ENCODE measurements at places on chromosomes 4 and X. TPM values are rescaled to one million over a fixed set of nuclear protein-coding genes. Genes with fewer than 3 reads are reported as not detected.

- DNase-seq, result peak; percentile 3
These were observed 97.0 kb upstream of the LNX1 start for GRCh38 chr4:53688186-53688790.

GRCh38 chrX:40003428-40004245, 94.1 kb downstream of the BCOR start:
- peak; percentile 24 for DNase-seq

The CFP gene
- 0.19 TPM for polyA plus RNA-seq

- DNase-seq, result no peak
These were observed 2.6 kb upstream of the EREG start for GRCh38 chr4:74362347-74362746.

GRCh38 chrX:21469071-21469470, 94.9 kb downstream of the CNKSR2 start:
- DNase-seq, result no peak

The TASL gene
- polyA plus RNA-seq, result not detected

GRCh38 chr4:148790246-148790645, 348.0 kb upstream of the NR3C2 start:
- DNase-seq, result no peak

- DNase-seq, result peak; percentile 87
These were observed at the start of gene NMU for GRCh38 chr4:55635741-55636655. Gene NMU (minus strand): TSS chr4:55636298. CDS start chr4:55636192, 106 bp downstream.

The XAGE1B gene
- 104 TPM for polyA plus RNA-seq

The RHOH gene
- polyA plus RNA-seq, result not detected

The GABRA4 gene
- not detected for polyA plus RNA-seq

DNA sequence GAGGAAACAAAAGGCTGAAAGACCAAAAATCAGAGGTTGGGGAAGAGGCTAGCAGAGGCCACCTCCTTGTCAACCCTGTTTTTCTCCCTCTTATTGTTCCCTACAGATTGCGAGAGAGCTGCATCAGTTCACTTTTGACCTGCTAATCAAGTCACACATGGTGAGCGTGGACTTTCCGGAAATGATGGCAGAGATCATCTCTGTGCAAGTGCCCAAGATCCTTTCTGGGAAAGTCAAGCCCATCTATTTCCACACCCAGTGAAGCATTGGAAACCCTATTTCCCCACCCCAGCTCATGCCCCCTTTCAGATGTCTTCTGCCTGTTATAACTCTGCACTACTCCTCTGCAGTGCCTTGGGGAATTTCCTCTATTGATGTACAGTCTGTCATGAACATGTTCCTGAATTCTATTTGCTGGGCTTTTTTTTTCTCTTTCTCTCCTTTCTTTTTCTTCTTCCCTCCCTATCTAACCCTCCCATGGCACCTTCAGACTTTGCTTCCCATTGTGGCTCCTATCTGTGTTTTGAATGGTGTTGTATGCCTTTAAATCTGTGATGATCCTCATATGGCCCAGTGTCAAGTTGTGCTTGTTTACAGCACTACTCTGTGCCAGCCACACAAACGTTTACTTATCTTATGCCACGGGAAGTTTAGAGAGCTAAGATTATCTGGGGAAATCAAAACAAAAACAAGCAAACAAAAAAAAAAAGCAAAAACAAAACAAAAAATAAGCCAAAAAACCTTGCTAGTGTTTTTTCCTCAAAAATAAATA, 179.9 kb downstream of the AR start:
- DNase-seq, result no peak

GRCh38 chrX:17395154-17395553, 20.2 kb downstream of the NHS start:
- no peak for DNase-seq

Measured in SK-N-SH (cell line).